ENCODE measurements at places on chromosomes 3 and 15.

- no peak for DNase-seq
These were observed 669.9 kb downstream of the OTOL1 start for GRCh38 chr3:162166543-162166942.

DNA sequence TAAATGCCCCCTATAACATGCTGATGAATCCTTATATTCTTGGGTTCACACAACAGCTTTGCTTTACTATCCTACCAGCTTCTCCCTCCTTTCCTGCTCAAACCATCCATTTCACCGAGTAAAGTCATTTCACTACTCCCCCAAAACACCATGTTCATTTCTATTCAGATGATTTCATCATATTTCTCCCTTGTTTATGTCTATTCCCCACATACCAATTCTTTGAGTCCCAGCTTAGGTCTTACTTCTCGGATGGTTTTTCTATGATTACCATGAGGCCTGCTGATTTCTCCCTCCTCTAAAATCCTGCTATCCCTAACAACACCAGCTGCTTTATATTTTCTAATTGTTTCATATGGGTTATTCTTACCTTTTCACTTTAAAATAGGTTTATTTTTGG lies 231.4 kb downstream of the TIGIT start:
- DNase-seq = no peak

GRCh38 chr15:82298520-82298919 lies 35.9 kb downstream of the SAXO2 start:
- peak; percentile 30 for DNase-seq

GRCh38 chr3:169863458-169863899 lies 6.3 kb downstream of the LRRC31 start:
- DNase-seq = peak; percentile 18

DNA sequence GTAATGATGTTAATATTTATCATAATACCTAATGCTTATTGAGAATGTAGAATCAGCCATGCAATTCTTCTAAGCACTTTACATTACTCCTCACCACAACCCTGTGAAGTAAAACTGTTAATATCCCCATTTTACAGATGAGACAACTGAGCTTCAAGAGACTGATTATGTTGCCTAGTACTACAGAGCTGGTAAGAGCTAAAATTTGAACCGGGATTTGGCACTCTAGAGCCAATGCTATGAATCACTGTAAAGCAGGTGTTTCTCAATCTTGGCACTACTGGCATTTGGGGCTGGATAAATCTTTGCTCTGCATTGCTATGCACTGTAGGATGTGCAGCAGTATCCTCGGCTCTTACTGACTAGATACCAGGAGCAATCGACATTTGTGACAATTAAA lies 367.7 kb downstream of the MAGI1 start:
- no peak for DNase-seq

- no peak for DNase-seq
These were observed 70.9 kb upstream of the TMEM115 start for GRCh38 chr3:50430191-50430590.

- no peak for DNase-seq
These were observed 110.4 kb upstream of the PFN2 start for GRCh38 chr3:150081084-150081483.

- DNase-seq = no peak
These were observed 287.8 kb upstream of the UMPS start for GRCh38 chr3:124442463-124442862.

- DNase-seq = no peak
These were observed 23.0 kb downstream of the NMNAT3 start for GRCh38 chr3:139654637-139655365.

DNA sequence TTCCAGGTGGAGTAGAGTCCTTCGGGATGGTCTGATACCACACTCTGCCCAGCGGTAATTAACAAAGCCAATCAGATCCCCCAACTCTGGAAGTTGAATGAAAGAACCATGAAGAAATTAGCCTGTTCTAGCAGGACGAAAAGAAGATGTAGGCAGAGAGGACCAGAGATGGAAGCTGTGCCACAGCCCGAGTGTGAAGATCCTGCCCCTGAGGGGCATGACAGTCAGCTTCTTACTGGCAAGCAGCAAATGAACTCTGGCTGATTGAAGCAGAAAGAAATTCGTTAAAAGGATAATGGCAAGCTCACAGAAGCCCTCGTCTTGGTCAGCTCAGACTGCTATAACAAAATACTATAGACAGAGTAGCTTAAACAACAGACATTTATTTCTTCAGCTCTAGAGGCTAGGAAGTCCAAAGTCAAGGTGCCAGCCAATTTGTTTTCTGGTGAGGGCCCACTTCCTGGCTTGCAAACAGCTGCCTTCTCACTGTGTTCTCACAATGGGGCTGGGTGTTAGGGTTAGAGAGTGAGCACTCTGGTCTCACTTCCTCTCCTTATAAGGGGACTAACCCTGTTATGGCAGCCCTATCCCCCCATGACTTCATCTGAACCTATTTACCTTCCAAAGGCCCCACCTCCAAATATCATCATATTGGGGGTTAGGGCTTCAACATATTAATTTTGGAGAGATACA lies 307.1 kb downstream of the VPS13C start:
- no peak for DNase-seq

- DNase-seq = no peak
These were observed 63.7 kb downstream of the SRGAP3 start for GRCh38 chr3:9185701-9186100.

DNA sequence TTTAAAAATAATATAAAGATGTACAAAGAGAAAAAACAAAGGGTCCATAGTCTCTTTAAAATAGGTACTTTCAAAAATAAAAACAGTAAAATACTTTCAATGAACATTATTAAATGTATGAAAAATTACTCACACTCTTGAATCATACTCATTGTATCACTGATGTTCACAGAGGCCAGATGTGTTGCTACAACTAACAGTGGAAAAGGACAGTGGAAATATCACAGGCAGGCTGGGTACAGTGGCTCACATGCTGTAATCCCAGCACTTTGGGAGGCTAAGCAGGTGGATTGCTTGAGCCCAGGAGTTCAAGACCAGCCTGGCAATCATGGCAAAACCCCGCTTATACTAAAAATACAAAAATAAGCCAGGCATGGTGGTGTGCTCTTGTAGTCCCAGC lies 26.8 kb downstream of the NPHP3 start:
- DNase-seq = no peak

- no peak for DNase-seq
These were observed 7.5 kb downstream of the CMTM7 start for GRCh38 chr3:32399030-32399620.

Measured in stimulated activated CD8-positive, alpha-beta memory T cell treated with anti-CD3 and anti-CD28 coated beads, Interleukin-7, amount 100 ng/mL, for 1 hour (primary cell).